ENCODE measurements at places on chromosomes 7 and 10.

DNA sequence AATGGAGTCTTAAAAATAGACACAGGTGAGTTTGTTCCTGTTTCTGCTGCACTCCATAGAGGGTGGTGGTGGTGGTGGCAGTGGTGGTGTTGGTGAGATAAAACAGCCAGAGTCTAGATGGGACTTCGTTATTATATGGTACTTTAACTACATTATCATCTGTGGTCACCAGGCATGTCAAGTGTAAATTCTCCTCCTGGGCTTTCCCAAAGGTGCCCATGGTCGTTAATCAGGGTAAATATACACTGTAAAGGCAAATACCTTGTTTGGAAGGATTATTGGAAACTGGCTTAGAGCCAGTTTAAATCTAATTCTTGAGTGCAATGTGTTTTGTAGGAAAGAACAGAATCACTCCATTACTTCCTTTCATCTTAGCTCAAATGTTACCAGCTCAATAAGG is 21.5 kb upstream of the COMMD3 start:
- DNase-seq = no peak

DNA sequence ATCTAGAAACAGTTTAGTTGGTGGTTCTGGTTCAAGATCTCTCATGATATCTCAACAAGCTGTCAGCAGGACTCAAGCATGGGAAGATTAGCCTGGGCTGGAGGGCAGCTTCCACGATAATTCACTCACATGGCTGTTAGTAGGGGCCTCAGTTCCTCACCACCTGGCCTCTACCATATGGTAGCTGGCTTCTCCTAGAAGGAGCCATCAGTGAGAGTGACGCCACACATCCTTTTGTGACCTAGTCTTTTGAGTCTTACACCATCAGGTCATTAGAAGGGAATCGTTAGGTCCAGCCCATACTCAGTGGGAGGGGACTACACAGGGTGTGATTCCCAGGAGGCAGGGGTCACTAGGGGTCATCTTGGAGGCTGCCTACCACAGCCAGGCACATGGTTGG is 239.3 kb upstream of the PLPP4 start:
- no peak for DNase-seq

DNA sequence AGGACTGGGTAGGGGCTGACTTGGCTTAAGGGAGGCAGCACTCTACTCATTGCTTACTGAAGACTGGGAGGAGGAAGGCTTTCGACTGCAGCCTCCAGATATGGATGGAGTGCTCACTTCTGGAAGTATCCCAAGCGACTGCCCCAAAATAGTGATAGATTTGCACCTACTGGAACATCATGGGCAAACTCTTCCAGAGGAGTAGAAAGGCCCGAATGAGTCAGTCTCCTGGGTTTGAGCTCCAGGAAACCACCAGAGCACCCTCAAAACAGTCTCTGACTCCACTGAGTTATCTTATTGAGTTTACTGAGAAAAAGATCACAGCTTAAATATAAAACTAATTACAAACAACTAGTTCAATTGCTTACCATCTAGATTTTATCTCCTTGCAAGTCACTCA is 37.2 kb upstream of the PDLIM1 start:
- DNase-seq = no peak

GRCh38 chr7:3043544-3044371 is at the start of gene CARD11:
Gene CARD11 (minus strand): TSS chr7:3043867. CDS start chr7:2958506, 85,361 bp downstream.
- DNase-seq = no peak

DNA sequence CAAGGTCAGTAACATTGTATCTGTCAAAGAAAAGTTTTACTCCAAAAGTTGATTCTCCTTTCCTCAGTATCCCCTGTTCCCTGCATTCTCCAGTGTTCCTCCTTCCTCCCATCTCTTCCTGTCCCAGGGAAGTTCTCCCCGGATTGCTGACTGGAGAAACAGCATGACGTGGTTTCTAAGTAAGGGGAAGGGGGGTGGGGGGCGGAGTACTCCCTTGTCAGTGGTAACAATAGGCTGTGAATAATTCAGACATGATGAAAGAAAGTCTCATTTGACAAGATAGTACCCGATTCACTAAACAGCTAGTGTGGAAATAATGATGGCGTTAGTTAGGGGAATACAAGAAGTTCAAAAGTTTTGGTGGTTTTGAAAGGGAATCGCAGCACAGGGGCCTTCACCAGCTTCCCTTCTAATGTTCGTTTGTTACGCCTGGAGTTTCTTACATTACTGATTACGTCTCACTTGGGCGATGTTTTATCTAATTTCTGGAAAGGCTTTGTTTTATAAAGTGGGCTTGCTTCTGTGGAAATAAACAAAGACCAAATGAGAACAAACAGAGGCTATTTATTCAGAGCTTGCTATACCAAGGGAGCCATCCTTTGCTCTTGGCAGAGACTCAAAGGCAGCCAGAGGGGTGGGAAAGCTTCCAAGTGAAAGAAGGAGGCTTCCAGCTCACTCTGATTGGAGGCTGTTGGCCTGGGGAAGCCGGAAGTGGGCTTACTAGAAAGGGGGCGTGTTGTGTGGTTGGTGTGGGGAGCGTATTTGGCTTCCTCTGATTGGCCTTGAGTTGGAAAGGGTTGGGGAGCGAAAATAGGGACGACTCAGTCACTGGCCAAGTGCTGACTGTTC is 453.7 kb downstream of the SDK1 start:
- DNase-seq = no peak

GRCh38 chr10:21919117-21919516 is 84.4 kb downstream of the DNAJC1 start:
- no peak for DNase-seq

- DNase-seq = no peak
Observed at GRCh38 chr7:24227068-24227467, 56.9 kb upstream of the NPY start.

GRCh38 chr10:99654390-99655175 is 4.7 kb upstream of the ENTPD7 start:
- no peak for DNase-seq

GRCh38 chr10:121595351-121595805 is 2.9 kb downstream of the FGFR2 start:
- no peak for DNase-seq

DNA sequence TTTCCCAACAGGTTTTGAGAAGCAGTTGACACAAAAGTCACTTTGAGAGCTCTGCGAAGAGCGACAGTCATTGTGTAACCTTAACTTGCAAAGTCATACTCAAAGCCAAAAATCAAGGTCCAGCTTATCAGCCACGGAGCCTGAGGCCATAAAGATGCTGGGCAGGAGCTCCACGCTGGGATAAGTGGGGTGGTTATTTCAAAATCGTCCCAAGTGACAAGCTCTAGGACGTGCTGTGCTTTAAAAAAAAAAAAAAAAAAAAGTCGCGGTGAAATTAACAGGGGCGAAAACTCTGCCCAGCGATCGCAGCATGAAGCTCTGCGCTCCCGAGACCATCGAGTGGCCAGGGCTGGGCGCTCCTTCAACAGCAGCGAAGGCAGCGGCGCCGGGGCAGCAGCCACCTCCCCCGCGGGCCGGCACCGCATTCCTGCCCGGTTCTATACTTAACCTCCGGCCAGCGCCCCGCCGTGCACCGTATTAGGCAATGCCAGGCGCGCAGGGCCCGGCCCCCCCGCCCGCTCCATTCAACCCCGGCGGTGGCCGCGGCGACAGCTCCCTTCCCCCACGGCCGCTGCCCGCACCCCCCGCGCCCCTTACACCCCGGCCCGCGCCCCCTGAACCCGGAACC is 657 bp downstream of the HACD1 start:
- peak; percentile 95 for DNase-seq

DNA sequence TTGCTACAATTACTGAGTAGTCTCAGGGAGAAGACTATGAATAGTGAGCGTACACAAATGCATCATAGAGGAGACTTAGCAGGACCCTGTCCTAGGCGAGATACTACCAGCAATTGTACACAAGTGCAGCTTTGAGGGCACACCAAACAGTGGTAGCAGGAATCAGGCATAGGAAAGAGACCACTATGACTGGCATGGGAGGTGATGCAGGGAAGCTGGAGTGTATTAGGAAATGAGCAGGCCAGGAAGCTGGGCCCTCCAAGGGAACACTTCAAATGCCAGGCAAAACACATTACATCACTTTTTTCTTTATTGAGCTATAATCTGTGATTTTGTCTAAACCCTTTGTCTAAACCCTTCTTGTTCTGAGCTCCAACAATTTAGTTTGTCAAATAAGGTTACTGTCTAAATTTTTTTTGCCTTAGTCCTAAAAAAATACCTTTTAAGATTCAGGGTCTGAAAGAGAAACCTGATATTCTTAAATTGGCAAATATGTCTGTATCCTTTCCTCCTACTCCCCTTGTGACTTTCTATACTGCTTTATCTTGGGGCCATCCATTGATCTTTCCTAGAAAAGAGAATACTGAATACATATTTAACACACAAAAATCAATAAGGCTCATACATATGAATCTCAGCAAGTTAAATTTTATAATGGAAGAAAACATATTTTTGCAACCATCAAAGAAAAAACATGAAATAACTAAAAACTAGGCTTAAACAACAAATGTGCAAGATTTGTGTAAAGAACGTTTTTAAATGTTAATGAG is 193.8 kb upstream of the PHYHIPL start:
- no peak for DNase-seq

GRCh38 chr10:103736044-103736443 is 119.3 kb downstream of the SH3PXD2A start:
- no peak for DNase-seq

- no peak for DNase-seq
Observed at GRCh38 chr7:152970481-152970880, 210.9 kb downstream of the ACTR3B start.

DNA sequence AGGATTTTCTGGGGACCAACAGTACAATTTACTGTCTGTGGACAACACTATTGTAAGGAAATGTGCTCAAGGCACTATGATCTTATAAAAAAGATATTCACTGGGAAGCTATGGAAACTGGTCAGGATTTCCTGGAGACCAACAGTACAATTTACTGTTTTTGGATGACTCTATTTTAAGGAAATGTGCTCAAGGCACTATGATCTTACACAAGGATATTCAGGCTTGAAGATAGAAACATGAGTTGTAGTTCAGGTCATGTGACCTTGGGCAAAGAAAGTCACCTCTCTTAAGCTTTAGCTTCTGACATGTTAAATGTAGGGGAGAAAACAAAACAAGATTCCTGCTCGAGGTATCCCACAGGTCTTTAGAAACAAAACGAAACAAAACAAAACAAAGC is 1.7 kb upstream of the ITPRID1 start:
- DNase-seq = no peak

GRCh38 chr7:66847879-66848790 is 72.9 kb upstream of the TMEM248 start:
- DNase-seq = no peak

GRCh38 chr10:108244443-108245228 is 1080.1 kb upstream of the SORCS1 start:
- DNase-seq = no peak

- DNase-seq = no peak
Observed at GRCh38 chr10:96650958-96651357, 64.1 kb upstream of the TM9SF3 start.

DNA sequence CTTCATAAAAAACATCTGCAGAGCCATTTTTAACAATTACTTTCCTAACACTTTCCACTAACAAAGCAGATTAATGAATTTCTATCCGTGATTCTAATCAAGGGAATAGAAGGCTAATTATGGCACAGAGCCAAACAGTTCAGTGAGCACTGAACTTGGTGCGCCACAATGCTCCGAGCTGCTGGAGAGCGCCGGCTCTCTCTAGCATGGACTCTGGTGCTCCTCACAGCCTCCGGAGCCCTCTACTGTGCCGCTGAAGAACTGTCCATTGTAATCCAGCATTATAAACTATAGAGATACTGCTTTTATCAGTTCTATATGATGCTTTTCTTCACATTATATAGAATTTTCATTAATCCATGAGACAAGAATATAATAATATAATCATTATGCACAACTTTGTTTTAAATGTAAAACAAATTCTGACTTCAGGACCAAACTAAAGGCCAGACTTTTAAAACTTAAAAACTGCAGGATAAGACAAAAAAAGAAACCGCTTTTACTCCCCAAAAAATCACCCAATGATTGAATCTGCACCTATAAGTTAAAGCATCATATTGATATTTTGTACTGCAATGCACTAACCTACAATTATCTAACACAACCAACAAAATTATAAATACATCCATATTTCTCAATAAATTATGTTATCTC is 123.6 kb downstream of the RNF32 start:
- peak; percentile 79 for DNase-seq

DNA sequence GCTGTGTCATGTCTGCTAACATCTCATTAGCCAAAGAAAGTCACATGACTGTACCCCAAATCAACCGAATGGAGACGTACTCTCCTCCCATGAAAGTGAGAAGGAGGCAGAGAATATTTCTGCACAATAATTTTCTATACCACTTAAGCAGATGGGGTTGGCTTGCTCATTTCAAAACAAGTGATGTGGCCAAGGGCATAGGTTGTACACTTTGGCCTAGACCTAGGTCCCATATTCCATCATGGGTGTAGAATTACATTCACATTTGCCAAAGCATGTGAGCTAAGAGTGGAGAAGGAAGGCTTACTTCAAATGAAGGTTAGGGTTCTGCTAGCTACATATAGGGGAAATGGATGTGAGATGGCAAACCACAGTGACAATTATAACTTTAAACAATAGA is 83.0 kb downstream of the ZNF365 start:
- no peak for DNase-seq

DNA sequence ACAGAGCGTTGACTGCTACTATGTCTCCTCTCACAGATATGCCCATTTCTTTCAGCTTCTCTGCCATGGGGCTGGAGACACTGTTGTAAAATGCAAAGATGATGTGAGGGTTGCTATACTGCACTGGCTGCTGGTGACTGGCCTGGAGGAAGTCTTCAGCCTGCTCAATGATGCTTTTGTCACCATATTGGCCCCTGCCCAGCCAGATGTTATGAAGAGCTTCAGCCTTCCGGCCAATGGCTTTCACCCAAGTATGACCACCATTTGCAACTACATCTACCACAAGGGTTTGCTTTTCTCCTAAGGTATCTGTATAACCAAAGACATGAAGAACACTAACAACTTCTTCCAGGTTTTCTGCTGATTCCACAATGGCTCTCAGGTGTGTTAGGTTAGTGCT is 1.6 kb downstream of the C7orf25 start:
- DNase-seq = no peak

GRCh38 chr10:49184642-49185111 is 3.5 kb downstream of the TMEM273 start:
- DNase-seq = no peak

DNA sequence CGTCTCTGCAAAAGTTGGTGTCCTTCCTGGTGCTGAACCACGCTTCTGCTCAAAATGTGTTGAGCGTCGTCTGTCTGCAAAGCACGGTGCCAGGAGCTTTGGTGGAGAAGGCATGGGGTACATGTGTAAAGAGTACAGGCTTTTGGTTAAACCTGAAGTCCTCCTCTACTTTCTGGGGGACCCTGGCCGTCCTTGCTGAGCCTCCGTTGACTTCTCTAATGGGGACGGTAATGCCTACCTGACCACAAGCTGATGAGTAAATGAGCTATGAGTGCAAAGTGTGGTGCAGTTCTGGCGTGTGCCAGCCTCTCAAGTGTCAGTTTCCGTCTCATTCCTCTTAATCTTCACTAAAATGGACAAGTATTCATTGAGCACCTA is 527 bp upstream of the HERPUD2 start:
- no peak for DNase-seq

GRCh38 chr7:35908331-35909216 is 107.7 kb downstream of the SEPTIN7 start:
- no peak for DNase-seq
